ENCODE measurements at places on chromosomes 16 and 17.

GRCh38 chr16:29662000-29662728, 883 bp upstream of the SPN start:
- DNase-seq = no peak

- peak; percentile 67 for DNase-seq
These were observed 1.5 kb upstream of the ALOXE3 start for GRCh38 chr17:8119581-8120519.

- DNase-seq = no peak
These were observed 102.2 kb downstream of the CDK5R1 start for GRCh38 chr17:32588982-32589381.

- no peak for DNase-seq
These were observed 18.2 kb downstream of the RAB40C start for GRCh38 chr16:608019-608418.

DNA sequence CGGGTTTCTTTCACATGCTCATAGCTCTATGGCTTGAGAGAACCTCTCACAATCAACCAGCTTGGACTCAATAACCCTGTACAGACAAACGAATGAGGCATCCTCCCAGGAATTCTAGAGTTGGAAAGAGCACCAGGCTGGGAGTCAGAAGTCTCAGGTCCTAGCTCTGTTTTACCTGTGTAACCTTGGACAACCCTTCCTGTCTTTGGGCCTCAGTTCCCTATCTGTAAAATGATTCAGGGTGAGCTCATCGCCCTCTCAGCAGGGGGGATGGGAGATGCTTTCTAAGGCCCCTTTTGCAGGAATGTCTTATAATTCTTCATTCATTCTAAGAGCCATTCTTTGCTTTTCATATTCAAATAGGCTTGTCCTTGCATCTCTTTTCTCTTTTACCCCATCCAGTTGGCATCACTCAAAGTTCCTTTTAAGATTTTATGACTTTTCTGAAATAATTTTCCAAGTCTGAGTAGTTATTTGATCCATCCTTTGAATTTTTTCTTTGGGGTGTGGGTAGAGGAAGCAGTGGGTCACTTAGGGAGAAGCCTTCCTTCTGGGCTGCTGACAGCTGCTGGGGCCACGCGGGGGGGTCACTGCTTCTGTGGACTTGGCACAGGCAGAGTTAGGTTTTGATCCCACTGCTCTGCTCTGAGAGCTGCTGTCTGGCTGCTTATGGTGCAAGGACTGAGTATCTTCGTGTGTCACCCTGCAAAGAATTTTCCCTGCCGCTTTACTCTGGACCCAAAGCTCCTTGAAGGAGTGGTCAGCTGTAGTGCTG, 102.7 kb downstream of the UTP18 start:
- DNase-seq = no peak

Data from C1 segment of cervical spinal cord (tissue), 14 donors.